Skin of body (tissue), 3 donors: ENCODE measurements at places on chromosomes 6 and 20. TPM values are rescaled to one million over a fixed set of nuclear protein-coding genes. Genes with fewer than 3 reads are reported as not detected.

DNA sequence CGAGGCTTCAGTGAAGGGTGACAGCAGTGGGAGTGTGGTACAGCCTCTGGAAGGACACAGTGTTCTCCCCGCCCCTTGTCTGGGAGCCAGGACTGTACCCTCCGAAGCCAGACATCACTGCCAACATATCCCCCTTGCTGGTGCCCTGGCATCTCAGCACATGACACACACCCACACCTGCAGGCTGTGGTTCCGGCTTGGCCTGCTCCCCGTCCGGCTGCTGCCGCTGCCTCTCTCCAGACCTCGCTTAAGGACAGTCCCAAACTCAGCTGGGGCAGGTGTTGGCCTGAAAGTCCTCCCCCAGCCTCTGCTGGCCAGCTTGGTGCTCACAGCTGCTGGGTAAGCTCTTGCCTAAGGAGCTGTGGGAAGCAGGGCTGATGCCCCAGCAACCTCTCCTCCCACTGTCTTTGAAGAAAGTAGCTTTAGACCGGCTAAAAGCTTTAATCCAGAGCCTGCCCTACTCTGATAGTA lies 7.0 kb downstream of the EMILIN3 start:
- no peak for DNase-seq

DNA sequence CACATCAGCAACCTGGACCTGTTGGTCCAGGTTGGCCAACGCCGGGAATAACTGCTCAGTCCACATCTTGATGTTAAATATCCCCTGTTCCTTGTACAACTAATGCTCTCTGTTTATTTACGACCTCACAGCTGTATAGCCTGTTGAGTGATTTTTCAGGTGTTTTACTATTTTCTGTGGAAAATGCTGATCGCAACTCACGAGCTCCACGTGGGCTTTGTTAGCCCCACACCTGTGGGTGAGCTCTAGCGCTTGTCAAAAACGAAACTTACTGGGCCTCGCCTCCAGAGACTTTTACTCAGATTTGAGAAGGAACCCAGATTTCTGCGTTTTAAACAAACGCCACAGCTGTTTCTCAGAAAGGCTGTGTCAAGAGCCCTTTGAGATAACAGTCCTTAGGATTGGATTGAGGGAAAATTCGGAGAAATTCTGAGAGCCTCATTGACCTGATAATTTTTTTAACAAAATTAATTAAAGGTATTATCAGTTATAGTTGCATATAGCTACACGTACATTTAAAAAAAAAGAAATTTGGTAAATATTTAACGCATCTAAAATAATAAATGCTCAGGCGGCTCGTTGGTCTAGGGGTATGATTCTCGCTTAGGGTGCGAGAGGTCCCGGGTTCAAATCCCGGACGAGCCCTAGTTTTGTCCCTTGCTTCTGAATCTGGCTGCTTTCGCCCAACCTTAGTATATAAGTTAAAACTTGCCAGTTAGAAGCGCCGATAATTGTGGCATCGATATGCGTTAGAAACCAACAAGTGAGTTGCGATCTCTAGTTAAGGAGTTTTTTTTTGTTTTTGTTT lies 16.7 kb downstream of the HMGN4 start:
- DNase-seq, result peak; percentile 70

GRCh38 chr6:26342106-26343004 lies 22.6 kb upstream of the BTN3A2 start:
- no peak for DNase-seq

DNA sequence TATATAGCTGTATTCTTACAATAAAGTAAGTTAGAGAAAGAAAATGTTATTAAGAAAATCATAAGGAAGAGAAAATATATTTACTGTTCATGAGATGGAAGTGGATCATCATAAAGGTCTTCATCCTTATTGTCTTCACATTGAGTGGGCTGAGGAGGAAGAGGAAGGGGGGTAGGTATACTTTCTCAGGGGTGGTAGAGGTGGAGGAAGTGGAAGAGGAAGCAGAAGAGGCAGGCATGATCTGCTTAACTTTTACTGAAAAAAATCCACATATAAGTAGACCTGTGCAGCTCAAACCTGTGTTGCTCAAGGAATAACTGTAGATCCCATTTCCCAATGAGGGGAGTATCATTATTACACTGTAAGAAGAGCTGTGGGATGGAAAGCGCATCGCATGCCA lies 714.2 kb downstream of the KIF16B start:
- DNase-seq, result no peak

Gene UNC93A
- total RNA-seq, result 0.69 TPM

Gene RSPO3
- 8.6 TPM for total RNA-seq

GRCh38 chr6:143357561-143358255 lies 92.8 kb downstream of the ADAT2 start:
- peak; percentile 40 for DNase-seq

- no peak for DNase-seq
Observed at GRCh38 chr6:28153546-28153945, 11.9 kb downstream of the ZKSCAN8 start.

Gene THEMIS
- 0.10 TPM for total RNA-seq

Gene VSTM2L
- total RNA-seq, result 4.1 TPM

- no peak for DNase-seq
Observed at GRCh38 chr6:1601158-1602048, 8.3 kb upstream of the FOXC1 start.

- no peak for DNase-seq
Observed at GRCh38 chr6:106124437-106125430, 38.6 kb downstream of the PRDM1 start.

GRCh38 chr6:164628302-164628931 lies 681.0 kb downstream of the C6orf118 start:
- DNase-seq, result no peak

Gene CST2
- total RNA-seq, result not detected

DNA sequence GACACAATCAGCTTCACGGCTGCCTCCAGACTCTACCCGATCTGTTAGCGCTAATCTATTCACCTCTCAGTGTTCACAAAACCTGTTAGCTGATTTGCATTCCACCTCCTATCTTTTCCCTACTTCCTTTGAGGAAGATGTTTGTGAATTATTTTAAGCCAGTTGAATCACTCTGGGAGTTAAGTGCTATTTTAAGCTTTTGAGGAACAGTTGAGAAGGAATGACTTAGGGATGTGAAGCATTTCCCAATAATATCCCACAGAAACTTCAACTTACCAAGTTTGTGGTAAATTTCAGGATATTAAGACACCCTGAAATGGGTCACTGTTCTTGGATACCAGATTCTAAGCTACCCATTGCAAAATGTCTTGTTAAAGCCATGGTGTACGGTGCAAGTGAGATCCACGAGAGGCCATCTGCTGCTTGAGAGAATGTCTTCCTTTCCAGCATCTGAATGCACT lies 145.2 kb upstream of the CITED2 start:
- no peak for DNase-seq

DNA sequence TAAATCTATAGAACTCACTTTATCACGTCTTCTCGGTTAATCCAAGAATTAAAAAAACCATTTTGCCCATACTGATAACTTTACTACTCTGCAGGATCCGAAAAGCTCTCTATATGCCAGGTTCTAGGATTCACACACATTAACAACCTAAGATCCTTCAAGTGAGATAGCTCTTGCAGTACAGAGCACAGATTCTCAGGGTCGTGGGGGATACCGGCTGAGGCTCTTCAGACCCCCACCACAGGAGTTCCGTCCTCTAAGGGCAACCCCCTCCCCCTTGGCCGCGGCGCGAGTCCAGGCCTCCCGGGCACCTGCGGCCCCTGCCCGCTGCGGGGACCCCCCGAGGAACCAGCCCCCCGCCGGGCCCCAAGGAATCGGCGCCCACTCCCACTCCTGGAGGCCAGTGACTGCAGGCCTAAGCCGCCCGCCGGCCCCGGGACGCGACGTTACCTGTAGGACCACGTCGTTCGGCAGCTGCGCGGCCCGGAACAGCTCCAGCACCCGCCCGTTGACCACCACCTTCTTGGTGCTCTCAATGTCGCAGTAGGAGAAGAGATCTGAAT lies 892 bp downstream of the REPS1 start:
- DNase-seq, result no peak

GRCh38 chr6:124205921-124206320 lies 402.3 kb downstream of the NKAIN2 start:
- DNase-seq, result no peak

- DNase-seq, result no peak
Observed at GRCh38 chr6:56440551-56440981, 193.2 kb upstream of the COL21A1 start.

GRCh38 chr20:50541606-50542041 lies 31.4 kb downstream of the PTPN1 start:
- no peak for DNase-seq

DNA sequence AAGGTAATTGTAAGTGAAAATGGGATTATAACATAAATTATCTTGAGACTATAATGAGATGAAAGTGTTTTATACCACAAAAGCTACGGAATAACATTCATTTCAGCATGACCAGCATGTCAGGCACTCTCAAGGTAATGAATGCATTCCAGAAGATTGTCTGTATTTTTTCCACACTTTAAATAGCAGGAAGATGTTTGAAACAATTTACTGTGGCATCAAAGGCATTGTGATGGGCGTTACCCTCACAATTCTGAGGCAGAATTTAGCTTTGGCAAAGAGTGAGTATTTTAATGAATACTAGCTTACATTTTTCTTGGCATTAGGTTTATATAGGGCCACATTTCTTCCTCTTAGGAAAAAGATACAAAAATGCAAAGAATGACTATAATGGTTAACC lies 627.2 kb downstream of the BCKDHB start:
- DNase-seq, result no peak

DNA sequence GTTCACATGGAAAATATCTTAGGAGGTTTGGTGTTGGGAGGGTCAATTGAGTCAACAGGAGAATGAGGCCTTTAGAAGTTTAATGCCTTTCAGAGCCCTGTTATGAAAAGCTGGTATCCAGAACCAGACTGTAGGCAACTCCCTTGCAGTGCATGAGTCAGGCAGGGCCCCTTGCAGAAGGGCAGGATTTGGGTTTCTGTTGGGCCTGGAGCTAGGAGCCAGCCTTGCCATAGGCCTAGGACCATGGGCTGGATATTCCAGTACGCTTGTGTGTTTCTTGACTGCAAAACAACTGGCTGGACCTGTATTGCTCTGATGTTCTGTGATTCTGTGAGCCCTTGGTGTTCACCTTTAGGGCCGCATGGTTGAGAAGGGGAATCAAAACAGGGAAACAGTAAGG lies 350.9 kb upstream of the PRND start:
- no peak for DNase-seq

Gene NKX2-2
- not detected for total RNA-seq

Gene KCNK16
- total RNA-seq, result not detected

- DNase-seq, result no peak
Observed at GRCh38 chr6:35392111-35392702, 49.8 kb downstream of the PPARD start.
